ENCODE measurements at places on chromosomes 3 and 15.
A peak's percentile ranks its signal among the peaks of the same experiment; 100 is the strongest.

DNA sequence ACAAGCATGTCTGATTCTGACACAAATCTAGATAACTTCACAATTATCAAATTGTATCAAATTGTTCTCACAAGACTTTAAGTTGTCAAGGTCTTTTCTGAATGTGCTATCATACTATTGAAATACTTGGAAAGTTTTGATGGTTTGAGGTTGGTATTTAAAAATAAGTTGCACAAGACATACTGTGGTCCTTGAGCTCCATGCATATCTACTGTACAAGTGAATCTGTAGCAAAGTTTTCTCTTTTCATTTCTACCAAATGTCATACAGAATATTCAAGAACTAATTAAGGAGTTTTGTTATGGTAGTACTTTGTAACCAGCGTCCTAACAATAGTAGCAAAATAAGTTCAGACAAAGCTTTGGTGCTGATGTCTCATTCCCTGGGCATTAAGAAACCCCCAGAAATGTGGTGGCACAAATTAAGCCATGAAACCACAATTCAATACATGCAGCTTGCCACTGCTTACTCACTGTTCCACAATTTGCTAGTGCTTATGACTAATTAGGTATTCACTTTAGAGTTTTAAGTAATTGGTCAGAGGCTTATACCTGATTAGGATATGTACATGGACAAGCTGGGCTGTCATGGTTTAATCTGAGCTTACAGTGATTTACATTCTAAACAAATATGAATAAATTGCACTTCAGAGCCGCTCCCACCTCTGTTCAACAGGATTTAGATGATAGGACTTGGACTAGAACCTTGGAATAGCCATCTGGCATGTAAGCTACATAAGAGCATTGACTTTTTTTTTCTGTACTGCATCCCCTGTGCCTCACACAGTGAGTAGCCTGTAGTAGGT is 8.8 kb downstream of the TBC1D23 start:
- DNase-seq: peak; percentile 24

- DNase-seq: no peak
These were observed 26.7 kb upstream of the CCDC80 start for GRCh38 chr3:112667599-112667998.

DNA sequence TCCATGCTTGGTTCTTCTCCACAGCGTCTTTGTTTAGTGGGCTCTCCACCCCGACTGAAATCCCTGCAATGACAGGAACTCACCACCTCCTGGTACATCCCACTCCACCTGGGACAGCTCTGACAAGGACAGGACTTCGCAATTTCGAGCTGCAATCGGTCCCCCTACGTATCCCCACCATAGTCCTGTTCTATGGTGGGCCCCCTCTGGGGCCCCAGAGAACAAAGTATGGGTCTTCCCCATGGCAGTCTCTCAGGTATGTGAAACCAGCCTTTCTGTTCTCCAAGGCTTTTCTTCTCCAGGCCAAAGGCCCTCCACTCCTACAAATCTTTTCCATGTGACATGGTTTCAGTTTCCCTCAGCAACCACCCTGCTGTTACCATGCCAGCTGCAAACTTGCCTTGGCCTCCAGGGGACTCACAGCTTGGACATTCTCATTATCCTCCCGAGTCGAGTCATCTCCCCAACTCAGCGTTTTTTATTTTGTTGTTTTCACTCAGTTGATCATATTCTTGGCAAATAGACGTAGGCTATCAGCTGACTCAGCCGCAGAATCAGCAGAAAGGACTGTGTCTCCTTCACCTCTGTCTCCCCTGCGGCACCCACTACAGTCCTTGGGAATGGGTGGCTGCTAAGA is 233.3 kb downstream of the OPA1 start:
- peak; percentile 57 for DNase-seq

DNA sequence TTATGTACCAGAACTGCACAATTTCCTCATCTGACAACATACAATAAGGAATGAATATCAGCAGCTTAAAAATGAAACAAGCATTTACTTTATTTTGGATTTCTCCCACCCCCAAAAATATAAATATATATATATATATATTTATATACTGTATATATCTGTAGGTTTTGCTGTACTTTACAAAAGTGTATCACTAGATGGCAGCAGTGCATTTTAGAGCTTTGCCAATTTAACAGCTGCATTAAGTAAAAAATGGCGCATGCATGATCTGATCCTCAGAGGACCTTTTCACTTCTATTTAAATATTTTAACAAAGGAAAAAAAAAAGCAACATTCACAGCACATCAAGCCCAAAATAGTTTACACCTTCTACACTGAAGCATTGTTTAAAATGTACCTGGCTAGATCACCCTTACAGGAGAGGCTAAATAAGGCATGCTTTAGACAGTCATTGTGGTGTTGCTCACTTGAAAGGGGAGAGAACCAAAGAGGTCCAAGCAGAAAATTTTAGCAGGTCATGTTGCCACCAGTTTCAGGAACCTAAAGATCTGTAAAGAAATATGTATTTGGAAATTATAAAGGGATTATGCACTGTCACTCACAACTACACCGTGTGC is 72.6 kb downstream of the NPTN start:
- DNase-seq: no peak

DNA sequence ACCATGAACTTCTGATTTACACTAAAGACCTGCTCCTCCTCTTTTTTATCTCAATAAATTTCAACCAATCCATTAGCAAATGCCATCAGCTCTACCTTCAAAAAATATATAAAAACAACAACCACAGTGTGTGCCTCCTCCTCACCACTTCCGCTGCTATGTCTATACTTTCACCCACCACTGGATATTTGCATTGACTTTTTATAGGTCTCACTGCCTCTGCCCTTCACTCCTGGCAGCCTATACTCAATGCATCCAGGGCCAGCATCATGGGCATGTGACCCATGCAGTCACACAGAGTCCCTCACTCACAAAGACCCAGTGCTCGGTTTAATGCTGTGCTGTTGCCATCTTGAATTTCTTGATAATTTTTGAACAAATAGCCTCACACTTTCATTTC is 53.5 kb upstream of the CCDC54 start:
- DNase-seq: no peak

- no peak for DNase-seq
These were observed 652.9 kb downstream of the MAGI1 start for GRCh38 chr3:65385805-65386204.

GRCh38 chr3:116057400-116058006 is 387.8 kb downstream of the LSAMP start:
- DNase-seq: no peak

DNA sequence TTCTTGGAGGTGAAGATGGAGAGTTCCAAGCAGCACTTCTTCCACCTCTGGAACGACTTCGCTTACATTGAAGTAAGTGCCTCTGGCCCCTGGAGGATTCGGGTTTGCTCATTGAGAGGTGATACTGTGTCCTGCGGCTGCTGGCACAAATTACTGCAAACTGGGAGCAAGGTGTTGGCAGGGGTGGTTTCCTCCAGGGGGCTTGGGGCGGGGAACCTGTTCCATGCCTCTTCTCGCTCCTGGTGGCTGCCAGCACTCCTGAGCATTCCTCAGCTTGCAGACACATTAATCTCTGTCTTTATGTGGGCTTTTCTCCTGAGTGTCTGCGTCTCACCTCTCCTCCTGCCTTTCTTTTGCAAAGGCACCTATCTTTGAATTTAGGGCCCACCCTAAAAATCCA is 47.4 kb downstream of the MESD start:
- DNase-seq: no peak

DNA sequence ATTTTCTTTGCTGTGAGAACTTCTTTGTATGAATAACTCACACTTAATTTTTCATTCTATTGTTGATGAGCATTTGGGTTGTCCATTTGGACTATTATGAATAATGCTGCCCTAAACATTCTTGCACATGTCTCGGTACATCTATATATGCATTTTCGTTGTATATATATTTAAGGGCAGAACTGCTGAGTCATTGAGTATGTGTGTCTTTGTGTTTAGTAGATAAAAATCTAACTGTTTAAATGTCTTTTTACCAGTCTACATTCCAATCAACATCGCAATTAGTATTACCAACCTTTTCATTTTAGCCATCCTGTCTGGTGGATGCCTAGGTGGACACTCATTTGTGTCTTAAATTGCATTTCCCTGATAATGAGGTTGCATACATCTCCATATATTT is 144.4 kb downstream of the UACA start:
- DNase-seq: no peak

GRCh38 chr3:45807681-45808540 is 11.6 kb upstream of the SLC6A20 start:
- DNase-seq: no peak

DNA sequence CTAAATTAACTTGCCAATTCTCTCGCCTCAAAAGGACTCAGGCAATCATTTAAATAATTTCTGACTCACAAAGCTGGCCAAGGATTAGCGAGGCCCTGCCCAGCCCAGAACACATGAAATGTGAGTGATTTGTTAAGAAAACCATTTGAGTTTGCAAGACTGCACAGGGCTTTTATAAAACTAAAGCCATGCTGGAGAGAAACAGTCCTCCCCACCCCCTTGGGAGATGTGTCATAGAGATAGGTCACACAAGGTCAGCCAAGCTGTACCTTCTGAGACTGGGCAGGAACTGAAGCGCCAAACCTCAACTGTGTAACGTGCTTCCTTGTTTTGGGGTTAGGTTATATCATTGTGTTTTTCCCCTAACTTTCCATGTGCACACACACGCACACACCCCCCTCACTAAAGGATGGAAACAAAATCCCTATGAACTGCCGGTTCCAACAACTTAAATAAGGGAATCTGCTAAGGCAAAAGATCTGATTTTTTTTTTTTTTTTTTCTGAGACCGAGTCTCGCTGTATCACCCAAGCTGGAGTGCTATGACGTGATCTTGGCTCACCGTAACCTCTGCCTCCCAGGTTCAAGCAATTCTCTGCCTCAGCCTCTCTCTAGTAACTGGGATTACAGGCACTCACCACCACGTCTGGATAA is 8.1 kb downstream of the SPATA12 start:
- peak; percentile 29 for DNase-seq

- no peak for DNase-seq
These were observed 93.3 kb downstream of the SV2B start for GRCh38 chr15:91193378-91193720.

DNA sequence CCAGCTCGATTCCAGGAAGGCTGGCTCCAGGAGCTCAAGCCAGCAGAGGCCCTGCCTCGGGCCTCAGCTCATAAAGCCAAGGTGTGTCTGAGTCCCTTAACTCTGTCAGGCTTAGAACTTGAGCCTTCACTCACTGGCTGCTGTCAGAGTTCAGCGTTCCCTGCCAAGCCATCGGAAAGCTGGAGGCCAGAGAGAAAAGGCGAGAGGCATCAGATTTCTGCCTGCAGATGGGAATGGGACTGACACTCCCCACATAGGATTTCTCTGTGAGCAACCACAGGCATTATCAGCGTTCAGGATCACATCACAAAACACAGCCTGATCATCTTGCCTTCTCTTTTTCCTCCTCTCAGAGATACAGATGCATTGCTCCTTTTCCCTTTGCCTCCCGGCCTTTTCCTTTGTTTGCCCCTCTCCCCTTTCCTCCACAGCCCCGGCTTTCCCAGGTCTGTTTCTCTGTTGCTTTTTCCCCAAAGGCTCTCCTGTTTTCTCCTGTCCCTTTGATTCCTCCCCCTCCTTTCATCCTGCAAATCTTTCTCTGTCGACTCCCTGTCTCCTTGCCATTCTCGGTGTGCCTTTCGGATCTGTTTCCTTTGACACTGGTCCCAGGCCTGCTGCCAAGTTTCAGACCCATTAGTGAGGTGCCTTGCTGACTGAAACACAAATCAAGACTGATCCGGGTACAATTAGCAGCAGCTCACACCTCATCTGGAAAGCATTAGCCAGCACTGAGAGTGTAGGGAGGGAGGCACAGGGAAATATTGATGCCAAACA is 44.5 kb upstream of the BOC start:
- no peak for DNase-seq

DNA sequence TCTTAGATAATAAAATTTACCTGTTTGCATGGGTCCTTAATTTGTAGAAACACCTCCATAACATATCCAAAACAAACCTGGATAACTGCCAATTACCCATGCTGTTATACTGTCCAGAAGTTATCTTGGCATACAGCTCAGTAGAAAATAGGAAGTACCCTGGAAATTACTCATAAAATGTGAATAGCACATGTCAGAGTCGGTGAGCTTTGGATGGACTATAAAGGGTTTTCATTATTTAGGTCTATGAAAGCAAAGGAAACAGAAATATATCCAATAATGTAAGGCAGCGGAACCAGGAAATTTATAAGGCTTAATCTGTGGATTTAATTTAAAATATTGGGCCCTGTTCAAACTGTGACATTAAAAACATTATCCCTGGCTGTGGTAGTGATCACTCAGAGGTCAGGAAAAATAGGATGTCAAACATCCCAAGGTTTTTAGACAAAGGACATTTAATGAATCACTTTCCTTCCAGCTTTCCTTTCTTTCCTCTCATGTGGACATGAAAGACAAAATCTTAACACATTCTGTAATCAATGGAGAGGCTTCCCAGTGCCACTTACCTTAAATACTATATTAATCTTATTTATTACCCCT is 459.0 kb upstream of the DPH6 start:
- no peak for DNase-seq

DNA sequence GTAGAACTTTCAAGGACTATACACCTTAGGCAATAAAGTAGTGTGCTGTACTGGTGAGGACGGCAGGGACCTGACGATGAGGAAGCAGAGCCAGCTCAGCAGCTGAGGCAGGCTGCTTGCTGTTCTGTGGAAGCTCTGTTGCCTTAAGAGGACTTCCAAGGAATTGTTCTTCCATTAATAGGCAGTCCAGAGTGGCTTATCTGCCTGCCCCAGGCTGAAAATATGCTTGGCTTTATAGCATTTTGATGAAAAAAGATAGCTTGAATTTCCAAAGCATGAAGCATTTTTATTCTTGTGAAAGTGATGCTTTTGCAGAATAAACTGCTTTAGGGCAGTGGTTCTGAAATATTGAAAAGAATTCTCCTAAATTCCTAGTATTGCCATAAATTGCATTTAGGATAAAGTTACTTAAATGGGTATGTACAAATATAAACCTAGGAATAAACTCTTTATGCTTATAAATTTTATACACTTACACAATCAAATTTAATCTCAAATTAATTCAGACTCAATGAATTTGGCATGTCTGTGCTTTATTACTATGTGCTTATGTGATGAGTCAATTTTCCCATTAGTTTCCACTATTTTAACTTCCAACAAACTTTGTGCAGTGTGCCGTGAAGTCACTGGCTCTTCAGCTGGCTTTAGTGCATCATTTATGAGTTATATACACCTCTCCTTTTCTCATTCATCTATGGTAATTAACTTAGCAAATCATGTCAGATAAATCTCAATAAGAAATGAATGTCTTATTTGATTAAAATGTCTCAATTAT is 231.0 kb upstream of the RASGRP1 start:
- DNase-seq: peak; percentile 14
